Activated T-cell treated with anti-CD3 and anti-CD28 coated beads, Interleukin-2, amount 50 U/mL, for 72 hours (primary cell): ENCODE measurements at places on chromosomes 3 and 15.
A peak's percentile ranks its signal among the peaks of the same experiment; 100 is the strongest.

DNA sequence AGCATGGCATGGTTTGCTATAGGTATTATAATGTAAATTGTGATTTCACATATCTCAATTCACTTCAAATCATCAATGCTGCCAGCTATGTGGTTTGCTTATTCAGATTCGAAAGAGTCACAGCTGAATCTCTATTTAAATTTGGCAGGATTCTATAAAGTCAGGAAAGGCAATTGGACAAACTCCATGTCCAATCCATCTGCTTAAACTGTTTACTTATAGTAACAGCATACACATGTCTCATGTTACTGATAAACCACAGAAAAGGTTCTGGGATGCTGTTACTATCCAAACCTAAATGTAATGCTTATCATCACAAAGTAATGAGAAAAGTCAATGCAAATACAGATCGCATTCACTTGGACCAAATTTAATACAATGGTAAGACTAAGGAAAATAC is 229.7 kb downstream of the ISL2 start:
- no peak for DNase-seq

DNA sequence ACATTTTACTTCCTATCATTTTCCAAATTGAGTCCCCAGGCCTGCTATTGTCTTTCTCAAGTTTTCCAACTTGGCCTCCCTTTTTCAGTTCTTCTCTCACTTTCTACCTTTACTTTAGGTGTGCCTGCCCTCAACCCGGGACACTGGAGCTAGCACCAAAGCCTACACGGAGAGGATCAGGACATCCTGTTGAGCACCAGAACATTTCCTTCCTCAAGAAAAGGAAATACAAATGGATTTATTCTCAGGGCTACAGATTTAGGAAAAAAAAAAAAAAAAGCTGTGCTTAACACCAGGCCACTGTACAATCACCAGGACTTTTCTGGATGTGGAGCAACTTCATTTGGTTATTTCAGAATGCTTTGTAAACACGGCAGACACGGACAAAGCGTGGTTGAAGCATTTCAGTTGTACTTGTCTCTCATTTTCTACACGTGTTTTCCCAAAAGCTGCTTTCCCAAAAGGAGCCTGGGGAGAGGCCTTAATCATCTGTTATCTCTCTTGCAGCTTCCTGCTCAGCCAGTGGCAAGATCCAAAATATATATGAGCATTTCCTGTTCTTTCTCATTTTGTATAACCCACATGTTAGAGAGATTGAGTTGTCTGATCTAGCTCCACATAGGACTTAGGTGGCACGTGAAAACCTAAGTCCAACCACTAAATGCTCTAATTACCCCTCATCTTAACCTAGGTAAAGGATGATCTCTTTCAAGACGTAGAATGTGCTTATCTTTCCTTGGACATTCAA is 15.5 kb upstream of the ATP1B3 start:
- DNase-seq = no peak

DNA sequence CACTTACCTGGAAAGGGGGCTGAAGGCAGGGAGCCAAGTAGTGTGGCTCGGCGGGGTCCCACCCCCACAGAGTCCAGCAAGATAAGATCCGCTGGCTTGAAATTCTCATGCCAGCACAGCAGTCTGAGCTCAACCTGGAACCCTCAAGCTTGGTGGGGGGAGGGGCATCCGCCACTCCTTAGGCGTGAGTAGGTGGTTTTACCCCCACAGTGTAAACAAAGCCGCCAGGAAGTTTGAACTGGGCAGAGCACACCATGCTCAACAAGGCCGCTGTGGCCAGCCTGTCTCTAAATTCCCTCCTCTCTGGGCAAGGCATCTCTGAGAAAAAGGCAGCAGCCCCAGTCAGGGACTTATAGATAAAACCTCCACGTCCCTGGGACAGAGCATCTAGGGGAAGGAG is 156.3 kb downstream of the KBTBD8 start:
- no peak for DNase-seq

GRCh38 chr15:81809543-81809942 is 236.3 kb downstream of the MEX3B start:
- peak; percentile 5 for DNase-seq

DNA sequence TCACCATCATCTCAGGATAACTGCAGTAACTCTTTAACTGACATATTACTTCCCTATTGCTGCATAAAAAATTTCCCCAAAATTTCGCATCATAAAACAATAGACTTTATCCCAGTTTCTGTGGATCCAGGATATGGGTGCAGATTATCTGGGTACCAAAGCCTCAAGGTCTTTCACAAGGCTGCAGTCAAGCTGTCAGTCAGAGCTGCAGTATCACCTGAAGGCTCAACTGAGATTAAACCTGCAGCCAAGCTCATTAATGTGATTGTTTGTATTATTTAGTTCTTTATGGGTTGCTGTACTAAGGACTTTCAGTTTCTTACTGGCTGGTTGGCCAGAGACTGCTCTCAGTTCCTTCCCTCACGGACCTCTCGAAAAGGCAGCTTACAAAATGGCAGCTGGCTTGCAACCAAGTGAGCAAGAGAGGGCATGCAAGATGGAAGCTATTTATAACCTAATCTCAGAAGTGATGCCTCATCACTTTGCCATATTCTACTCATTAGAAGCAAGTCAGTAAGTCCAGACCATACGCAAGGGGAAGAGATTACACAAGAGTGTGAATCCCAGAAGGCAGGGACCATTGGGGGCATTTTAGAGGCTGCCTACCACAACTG is 54.9 kb downstream of the DCUN1D1 start:
- DNase-seq = no peak

GRCh38 chr3:156598413-156598812 is 43.5 kb upstream of the SSR3 start:
- DNase-seq = no peak

DNA sequence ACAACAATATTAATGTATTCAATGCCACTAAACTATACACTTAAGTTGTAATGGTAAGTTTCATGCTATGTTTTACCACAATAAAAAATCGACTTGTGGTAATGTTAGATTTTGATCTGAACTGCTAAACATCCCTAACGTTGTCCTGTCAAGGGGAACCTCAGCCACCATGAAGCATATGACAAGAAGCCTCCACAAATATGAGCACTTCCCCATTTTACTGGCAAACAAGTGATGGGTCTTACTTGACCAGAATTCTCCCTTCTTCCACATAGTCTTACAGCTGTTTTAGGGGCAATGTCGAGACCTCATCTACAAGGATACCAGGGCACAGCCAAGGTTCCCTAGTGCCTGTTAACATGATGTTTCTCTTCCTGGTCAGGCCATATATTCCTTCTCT is 124.2 kb upstream of the ABI3BP start:
- no peak for DNase-seq

DNA sequence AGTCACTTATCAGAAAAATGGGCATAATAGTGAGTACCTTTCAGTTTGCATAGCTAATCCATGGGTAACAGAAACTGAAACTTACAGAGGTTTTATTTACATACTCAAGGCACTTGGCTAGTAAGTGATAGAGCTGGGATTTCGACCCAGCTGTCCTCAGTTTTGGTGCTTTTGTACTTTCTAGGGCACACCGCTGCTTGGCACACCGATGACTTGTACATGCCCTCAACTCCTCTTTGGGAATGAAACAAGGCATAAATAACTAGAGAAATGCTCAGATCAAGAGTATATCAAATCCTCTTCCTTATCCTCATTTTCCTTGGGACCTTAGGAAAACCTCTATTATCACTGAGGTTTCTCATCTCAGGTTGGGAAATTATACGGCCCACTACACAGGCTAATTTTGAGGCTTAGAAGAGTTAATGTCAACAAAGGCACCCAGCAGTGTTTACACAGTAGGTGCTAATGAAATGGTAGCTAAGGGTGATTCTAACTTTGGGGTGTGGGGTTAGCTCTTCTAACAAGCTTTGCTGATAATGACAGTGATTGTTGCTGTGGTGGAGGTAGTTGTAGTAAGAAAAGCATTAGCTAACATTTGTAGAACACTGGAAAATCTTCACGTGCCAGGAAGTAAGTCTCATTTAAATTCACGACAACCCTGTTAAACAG is 20.3 kb upstream of the DGKG start:
- no peak for DNase-seq

DNA sequence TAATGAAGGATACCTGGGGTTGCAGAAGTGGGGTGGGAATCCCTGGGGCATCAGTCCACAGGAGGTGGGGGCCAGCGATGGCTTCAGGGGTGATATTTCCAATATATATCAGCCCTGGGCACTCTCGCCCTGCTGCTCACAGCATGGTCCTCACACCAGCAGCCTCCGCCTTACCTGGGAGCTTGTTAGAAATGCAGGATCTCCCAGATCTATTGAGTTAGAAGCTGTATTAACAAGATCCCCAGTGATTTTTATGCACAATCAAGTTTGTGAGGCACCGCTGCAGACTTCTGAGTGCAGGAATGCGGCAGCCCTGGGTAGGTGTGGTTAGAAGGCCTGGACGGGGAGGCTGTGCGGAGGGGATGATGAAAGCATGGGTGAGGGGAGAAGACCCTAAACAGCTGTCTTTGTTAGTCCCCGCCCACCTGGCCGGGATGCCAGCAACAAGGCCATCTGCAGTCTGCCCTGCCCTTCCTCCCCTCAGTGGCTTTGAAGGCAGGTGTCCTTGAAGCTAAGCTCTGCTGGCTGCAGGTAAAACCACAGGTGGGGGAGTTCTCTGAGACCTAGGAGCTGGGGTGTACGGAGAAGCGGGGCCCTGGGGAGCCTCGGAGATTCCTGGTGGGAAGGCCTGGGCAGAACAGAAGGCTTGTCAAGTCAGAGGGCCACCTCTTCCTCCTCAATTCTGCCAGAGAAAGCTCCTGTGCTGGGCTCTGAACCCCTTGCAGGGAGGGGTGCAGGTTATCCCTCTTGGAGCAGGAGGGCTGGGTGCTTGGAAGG is 11.4 kb downstream of the FAM107A start:
- DNase-seq = no peak

DNA sequence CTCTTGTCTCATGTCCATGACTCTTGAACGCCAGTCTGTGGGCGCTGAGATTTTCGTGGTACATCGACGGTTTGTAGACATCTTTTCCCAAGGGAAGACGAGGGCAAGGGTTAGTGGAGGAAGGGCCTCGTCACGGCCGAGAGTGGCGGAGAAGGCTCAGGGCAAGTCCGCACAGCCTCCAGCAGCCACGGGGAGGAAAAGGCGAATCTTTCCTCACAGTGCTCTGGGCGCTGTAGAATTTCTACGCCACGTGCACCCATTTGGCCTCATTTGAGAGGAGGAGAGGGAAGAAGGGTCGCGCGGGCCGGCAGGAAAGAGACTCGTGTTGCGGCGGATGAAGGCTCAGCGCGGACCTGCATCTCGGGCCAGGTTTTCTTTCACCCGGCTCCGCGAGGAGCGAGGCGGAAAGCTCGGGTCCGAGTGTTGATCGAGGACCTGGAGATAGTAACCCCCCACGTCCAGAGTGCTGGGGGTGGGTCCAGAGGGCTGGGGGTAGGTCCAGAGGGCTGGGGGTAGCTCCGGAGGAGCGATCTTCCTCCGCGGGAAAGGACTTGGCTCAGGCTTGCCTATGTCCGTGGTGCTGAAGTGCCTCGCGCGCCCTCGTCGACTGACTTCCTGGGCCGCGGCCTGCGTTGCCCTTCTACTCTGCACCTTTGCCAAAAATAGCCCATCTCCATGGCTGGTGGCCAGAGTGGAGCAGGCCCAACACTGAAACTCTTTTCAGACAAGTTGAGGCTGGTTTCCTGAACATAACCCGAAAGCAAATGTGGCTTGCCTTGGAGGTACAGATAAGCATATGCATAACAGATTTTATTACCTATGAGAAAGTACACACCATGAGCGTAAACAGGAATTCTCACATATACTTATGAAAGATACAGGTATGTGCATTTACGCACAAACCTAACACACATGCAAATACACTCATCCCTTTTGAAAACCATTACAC is 1.1 kb downstream of the SLC35G2 start:
- DNase-seq = peak; percentile 35

DNA sequence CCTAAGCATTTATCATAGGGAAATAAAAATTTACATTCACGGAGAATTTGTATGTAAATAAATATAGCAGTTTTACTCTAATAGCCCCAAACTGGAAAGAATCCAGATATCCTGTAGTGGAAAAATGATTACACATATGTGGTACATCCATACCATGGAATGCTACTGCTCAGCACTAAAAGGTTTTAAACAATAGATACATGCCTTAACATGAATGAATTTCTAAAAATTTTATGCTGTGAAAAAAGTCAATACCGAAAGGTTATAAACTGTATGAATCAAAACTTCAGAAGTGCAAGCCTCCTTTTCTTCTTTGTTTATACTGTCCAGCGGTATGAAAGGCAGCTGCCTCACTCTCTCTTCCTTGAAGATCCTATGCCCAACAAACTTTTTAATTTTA is 37.5 kb upstream of the MCTP2 start:
- no peak for DNase-seq

DNA sequence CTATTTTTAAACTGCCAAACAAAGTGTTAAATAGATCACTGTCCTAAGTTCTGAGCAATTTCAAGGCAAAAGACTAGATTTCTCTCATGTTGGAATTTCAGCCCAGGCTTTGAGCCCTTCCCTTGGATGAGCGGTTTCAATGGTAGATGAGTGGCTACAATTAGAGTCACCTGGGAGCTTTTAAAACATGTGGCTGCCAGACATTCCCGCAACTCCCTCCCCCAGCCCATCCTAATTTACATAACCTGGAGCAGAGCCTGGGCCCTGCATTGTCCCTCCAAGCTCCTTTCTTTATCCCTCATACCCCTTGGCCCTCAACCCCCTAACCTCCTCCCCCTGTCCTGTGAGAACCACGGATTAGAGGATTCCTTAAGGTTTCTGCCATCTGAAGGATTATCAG is 357.5 kb upstream of the UMPS start:
- no peak for DNase-seq

- no peak for DNase-seq
Measured at GRCh38 chr15:85825719-85826118, 31.0 kb upstream of the KLHL25 start.

DNA sequence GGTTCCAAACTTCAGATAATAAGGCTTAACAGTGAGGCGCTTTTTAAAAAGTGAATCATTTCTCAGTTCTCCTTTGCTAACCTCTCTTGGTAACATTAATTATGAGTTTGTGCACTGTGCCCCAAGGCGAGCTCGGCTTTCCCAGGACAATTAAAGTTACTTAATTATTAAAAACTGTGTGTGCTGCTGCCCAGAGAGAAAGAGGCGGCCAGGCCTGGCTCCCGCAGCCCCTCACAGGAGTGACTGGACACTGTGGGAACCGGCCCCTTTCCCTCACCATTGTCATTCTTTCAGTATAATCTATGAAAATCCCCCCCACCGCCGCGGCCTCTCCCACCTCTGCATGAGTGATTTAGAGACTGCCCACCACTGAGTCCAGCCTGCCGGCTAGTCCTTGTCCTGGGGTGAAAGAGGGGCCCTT is 43.1 kb upstream of the HES1 start:
- DNase-seq = no peak

DNA sequence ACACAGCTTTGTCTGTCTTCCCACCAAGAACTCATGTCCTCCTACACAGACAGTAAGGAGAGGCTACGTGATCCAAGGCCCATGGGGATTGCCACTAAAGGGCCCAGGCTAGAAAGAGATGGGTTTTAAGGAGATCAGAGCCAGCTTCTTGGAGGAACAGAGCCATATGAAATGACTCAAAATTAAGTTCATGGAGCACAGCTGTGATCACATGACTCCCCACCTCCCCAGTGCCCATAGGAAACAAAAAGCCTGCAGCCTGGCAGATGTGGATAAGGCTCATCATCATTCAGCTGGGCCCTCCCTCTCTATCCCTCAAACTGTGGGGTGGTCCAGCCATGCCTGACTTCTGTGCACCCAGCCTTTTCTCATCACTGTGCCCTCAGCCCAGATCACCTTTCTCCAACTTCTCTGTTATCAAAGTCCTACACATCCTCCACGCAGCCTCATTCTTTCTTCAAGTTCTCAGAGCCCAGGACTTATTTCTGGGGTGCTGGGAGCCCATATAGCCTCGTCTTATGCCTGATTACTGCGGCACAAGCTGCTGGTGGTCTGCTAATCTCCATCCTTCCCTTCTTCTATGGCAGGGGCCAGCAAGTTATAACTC is 137.6 kb downstream of the SMAD6 start:
- no peak for DNase-seq
